ENCODE measurements at places on chromosomes 3 and 15. TPM values are rescaled to one million over a fixed set of nuclear protein-coding genes. Genes with fewer than 3 reads are reported as not detected.
A peak's percentile ranks its signal among the peaks of the same experiment; 100 is the strongest.

DNA sequence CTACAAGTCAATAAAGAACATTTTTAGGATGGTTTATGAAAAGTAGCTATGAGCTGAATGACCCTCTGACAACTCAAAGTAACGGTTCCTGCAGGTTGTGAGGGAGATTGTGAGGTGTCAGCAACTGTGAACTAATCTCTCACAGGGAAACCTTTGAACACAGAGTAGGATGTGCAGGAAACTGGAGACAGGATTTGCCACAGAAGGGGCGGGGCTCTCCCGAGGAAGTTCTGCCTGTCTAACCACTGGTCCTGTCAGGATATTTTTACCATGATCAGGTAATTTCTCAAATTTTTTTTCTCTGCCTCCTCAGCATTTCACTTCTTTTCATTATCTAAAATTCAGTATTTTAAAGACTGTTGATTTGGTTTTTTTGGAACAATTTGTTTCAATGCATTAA is 33.3 kb downstream of the LEO1 start:
- H3K4me3 ChIP-seq, result no peak overlapping the region
- no peaks in the 10 kb centered on the region for H3K4me1 ChIP-seq
- no peaks in the 10 kb centered on the region for H3K27me3 ChIP-seq
- no peak for DNase-seq
- H3K36me3 ChIP-seq, result peaks cover 32% of the 10 kb centered on the region

The TRIM42 gene
- total RNA-seq, result not detected

- no peaks in the 10 kb centered on the region for H3K4me1 ChIP-seq
- no peaks in the 10 kb centered on the region for H3K27me3 ChIP-seq
- H3K4me3 ChIP-seq, result no peak overlapping the region
- no peaks in the 10 kb centered on the region for H3K36me3 ChIP-seq
Observed at GRCh38 chr3:13427662-13428603, 7.8 kb upstream of the NUP210 start.

DNA sequence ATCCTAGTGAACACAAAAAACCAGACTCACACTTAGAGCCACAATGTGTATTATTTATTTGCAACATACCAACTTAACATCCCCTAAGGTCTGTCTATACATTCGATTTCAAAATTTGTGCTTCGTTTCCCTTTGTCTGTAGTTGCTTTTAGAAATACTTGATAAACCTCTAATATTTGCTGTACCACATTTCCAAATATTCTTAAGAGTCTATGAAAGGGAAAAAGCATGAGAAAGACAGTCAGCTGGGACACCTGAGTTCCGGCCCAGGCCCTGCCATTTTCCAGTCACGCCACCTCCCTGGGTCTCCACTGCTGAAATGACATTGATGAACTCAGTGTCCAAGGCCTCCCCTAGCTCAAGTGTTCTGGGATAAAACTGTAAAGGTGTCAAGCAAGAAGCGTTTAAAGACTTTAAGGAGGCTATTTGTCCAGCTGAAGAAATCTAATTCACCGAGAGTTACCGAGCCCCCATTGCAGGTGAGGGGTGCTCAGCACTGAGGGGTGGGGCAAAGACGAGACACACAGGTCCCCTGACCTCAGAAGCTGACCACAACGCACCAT is 26.6 kb downstream of the LRRC2 start:
- no peak for DNase-seq
- no peaks in the 10 kb centered on the region for H3K36me3 ChIP-seq
- H3K27ac ChIP-seq, result no peak overlapping the region
- no peaks in the 10 kb centered on the region for H3K27me3 ChIP-seq

The HRG gene
- total RNA-seq, result 0.04 TPM

- no peaks in the 10 kb centered on the region for H3K4me1 ChIP-seq
- no peak overlapping the region for H3K4me3 ChIP-seq
- H3K27ac ChIP-seq, result no peak overlapping the region
- no peak for DNase-seq
Observed at GRCh38 chr15:79041601-79042168, 48.9 kb downstream of the RASGRF1 start.

The PLA2G4E gene
- total RNA-seq, result 0.80 TPM

GRCh38 chr3:35336601-35337000 is 302.7 kb upstream of the ARPP21 start:
- H3K36me3 ChIP-seq, result no peaks in the 10 kb centered on the region
- H3K4me1 ChIP-seq, result no peaks in the 10 kb centered on the region
- H3K4me3 ChIP-seq, result no peak overlapping the region
- H3K27me3 ChIP-seq, result no peaks in the 10 kb centered on the region
- DNase-seq, result peak; percentile 80
- no peak overlapping the region for H3K27ac ChIP-seq

The IDH3A gene
- total RNA-seq, result 25.3 TPM

- H3K27me3 ChIP-seq, result no peaks in the 10 kb centered on the region
- peak; percentile 27 for DNase-seq
- H3K27ac ChIP-seq, result no peak overlapping the region
- H3K36me3 ChIP-seq, result no peaks in the 10 kb centered on the region
Observed at GRCh38 chr3:143924522-143925285, 46.9 kb upstream of the DIPK2A start.

Measured in muscle of leg (tissue), 16 donors.